WTC11 (cell line): ENCODE measurements at places on chromosomes 3 and 15.

GRCh38 chr3:144200004-144200403 lies 228.4 kb downstream of the DIPK2A start:
- H3K4me3 ChIP-seq = no peak overlapping the region
- H3K27ac ChIP-seq = no peak overlapping the region
- DNase-seq = no peak
- H3K36me3 ChIP-seq = peaks cover 2% of the 10 kb centered on the region

- H3K4me3 ChIP-seq = peak overlapping the region; percentile 46
- DNase-seq = no peak
- no peaks in the 10 kb centered on the region for H3K36me3 ChIP-seq
- no peak overlapping the region for H3K27ac ChIP-seq
Observed at GRCh38 chr3:59540241-59540640, 490.4 kb upstream of the CFAP20DC start.

- peaks cover 57% of the 10 kb centered on the region for H3K36me3 ChIP-seq
- no peak overlapping the region for H3K4me3 ChIP-seq
Observed at GRCh38 chr3:186075489-186075888, 33.4 kb downstream of the ETV5 start.

GRCh38 chr3:11379238-11379823 lies 107.1 kb downstream of the ATG7 start:
- DNase-seq = no peak
- peaks cover 21% of the 10 kb centered on the region for H3K4me1 ChIP-seq
- H3K27me3 ChIP-seq = no peaks in the 10 kb centered on the region
- no peak overlapping the region for H3K27ac ChIP-seq
